Activated CD8-positive, alpha-beta T cell treated with anti-CD3 and anti-CD28 coated beads, Interleukin-2, amount 10 ng/mL, durations not matched to agents 7 days and 5 days (primary cell): ENCODE measurements at places on chromosomes 4 and X.

DNA sequence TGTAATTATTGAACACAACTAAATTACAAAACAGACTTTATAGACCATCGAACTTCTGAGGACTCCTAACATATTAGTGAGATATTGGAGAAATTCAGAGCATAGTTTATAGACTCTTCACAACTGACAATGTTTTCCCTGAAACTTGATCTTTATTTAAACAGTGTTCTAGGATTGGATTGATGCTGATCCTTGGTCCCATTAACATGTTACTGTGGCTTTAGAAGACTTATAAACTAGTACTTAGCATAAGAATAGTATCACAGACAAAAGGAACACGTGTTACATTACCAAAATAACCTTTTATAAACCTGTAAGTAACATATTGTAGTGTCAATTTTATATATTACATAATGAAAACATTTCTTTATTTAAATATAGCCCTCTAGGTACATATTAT lies 689.6 kb downstream of the CCSER1 start:
- DNase-seq, result no peak

GRCh38 chrX:134362560-134363089 lies 97.3 kb upstream of the HPRT1 start:
- no peak for DNase-seq

GRCh38 chr4:3673716-3674478 lies 92.3 kb upstream of the ADRA2C start:
- DNase-seq, result no peak

- peak; percentile 36 for DNase-seq
These were observed 23.5 kb downstream of the NDP start for GRCh38 chrX:43949669-43950068.

GRCh38 chr4:17157304-17157703 lies 258.9 kb upstream of the LDB2 start:
- no peak for DNase-seq

GRCh38 chr4:37762294-37762990 lies 64.0 kb upstream of the PGM2 start:
- peak; percentile 27 for DNase-seq

DNA sequence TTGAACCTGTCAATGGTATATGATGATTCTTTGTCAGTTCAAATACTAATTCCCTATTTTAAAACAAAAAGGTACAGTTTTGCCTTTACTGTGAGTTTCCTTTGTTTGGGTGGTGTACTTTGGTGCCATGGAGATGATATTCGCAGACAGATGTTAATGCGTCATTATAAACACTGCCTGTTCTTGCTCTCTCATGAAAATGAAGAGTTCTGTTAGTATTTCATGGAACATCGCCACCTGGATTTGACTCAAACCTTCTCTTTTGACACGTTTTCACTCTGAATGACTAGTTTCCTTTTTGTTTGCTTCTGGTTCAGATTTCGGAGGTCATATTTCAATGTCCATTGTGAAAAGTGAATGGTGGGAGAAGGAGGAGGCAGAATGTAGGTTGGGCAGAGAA lies 6.9 kb upstream of the CTSO start:
- DNase-seq, result no peak

DNA sequence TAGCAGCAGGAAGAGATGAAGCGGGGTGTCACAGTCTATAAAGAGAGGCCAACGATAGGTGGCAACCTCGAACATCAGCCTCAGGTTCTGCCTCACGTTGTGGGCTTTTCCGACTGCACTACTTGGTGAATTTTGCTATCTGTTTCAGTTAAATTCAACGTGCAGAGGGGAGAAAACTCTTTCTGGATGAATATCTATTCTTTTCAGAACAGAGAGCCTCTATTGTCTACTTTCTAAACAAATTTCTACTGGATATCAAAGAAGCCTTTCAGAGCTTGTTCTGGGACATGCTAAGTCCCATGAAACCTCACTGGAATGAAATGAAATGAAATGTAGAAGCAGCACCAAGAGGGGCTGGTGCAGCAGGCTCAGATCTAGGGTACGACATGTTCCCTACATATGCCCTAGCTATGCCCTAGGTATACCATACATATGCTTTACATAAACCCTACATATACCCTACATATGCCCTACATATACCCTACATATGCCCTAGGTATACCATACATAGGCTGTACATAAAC lies 116.5 kb upstream of the TRIM2 start:
- no peak for DNase-seq

GRCh38 chr4:62293551-62293950 lies 1093.4 kb downstream of the ADGRL3 start:
- DNase-seq, result no peak

- no peak for DNase-seq
These were observed 1263.6 kb downstream of the C4orf33 start for GRCh38 chr4:130359542-130359941.

GRCh38 chrX:28108186-28108945 lies 127.1 kb upstream of the DCAF8L1 start:
- no peak for DNase-seq

DNA sequence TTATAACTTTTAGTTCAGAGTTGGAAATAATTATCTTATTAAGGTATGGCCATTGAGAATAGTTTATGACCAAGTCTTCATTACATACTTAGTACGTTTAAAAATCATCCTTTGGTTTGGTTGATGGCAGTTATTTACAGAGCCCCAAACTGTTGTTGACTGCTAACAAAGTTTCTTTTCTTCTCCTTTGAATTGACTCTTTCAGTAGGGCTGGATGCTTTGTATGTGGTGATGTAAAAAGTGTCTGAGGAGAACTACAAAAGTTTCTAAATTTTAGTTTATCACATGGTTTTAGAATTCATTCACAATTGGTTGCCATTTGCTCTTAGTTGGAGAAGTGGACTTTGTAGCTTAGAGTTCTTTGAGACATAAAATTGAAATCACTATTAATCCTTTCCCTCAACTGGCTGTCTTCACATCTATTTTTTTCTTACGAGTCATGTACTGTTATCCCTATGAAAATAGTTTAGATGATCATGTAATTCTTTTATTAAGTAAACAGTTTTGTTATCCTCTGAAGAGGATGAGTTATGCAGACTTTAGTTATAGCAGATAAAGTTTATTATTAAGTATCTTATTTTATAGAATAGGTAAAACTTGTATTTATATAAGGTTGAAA lies 14.8 kb downstream of the PTPN13 start:
- no peak for DNase-seq

DNA sequence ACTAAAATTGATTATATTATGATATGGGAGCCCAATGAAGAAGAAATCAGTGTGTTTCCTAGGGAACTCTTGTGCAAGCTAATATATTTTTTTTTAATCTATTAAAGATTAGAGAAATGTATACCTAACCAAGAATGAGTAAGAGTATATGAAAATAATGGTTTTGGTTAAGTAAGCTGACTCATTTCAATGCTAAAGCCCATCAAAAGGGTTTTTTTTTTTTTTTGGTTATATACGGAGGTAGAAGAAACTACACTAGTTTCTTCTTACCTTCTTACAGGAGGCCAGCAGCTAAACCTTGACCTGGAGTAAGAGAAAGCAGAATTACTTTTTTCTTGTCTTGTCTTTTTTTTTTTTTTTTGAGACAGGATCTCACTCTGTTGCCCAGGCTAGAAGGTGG lies 27.5 kb downstream of the RUFY3 start:
- no peak for DNase-seq

DNA sequence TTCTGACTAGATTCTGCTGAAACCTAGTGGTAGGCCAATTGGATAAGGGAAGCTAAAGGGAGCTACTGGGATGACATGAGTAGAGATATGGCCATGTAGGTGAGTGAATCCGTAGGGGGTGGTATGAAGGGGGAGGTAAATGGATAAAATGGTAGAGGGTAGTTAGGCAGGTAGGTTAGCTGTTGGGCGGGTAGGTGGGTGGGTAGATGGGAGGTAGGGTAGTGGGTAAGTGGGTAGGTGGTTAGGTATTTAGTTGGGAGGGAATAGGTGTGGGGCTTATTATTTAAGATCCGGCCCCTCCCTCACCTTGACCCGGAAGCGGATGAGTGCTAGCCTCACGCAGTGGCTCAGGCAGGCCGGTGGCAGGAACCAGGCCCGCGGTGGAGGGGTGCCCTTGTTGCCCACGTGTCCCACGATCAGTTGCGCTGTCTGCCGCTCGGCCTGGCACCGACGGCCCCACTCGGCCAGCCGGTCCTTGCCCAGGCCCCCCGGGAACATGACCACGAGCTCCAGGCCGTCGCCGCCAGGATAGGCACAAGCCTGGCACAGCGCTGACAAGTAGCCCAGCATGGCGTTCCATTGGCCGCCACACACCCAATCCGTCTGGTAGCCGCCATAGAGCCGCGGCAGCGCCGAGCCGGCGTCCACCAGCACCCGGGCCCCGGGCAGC lies 725 bp downstream of the FAM120C start:
- DNase-seq, result peak; percentile 78

- no peak for DNase-seq
These were observed 130.9 kb downstream of the TMEM164 start for GRCh38 chrX:110133735-110134370.

GRCh38 chr4:148442832-148443511 lies 758 bp upstream of the NR3C2 start:
- DNase-seq, result no peak

- DNase-seq, result no peak
These were observed 10.9 kb downstream of the ATP1B4 start for GRCh38 chrX:120372667-120373370.

GRCh38 chrX:147498796-147499195 lies 412.9 kb upstream of the FMR1 start:
- DNase-seq, result no peak

GRCh38 chrX:41449131-41449530 lies 2.0 kb downstream of the NYX start:
- DNase-seq, result no peak

- no peak for DNase-seq
These were observed 214.9 kb downstream of the CXXC4 start for GRCh38 chr4:104279744-104280143.

DNA sequence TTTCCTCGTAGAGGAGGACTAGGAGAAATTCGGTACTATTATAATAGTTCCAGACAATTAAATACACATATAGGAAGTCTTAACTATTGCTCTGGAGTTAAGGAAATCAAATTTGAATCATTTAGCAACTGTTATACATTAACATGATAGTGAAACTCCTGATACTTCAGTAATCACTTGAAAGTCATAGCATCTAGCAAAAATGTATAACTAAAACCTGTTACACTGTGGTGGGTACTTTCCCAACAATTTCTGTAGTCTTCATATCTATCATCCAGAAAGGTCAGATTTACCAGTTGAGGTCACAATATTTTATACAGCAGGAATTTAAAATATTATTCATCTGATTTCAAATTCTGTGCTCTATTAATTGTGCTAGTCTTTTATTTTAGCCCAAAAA lies 669.6 kb upstream of the PCDH10 start:
- DNase-seq, result no peak

GRCh38 chrX:16063921-16064320 lies 59.4 kb upstream of the GRPR start:
- DNase-seq, result no peak

GRCh38 chrX:17075004-17075403 lies 128.5 kb downstream of the REPS2 start:
- no peak for DNase-seq

DNA sequence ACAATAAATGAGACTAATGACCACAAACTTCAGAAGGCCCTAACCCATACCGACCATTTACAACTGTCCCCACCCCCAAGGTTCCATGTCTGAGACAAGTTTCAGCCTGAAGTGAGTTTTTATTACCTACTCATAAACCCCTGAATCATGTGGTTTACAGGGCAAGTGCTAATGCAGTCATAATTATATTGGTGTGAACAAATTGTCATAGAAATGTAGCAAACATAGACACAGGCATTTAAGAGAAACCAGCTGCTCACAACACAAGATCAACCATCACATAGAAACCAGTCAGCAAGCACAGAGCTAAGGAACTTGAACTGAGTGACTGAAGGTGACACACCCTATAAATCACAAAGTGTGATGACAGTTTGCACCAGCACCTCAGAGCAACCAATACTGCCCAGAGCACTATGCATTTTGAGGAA lies 173.8 kb upstream of the MID1 start:
- DNase-seq, result no peak

GRCh38 chr4:46999566-46999965 lies 6.2 kb upstream of the GABRA4 start:
- DNase-seq, result no peak

GRCh38 chrX:53088136-53088974 lies 5.6 kb upstream of the KANTR start:
- DNase-seq, result peak; percentile 73

- DNase-seq, result no peak
These were observed 22.4 kb downstream of the TSC22D3 start for GRCh38 chrX:107753187-107753586.

- DNase-seq, result no peak
These were observed 733 bp upstream of the G3BP2 start for GRCh38 chr4:75673959-75674328.

DNA sequence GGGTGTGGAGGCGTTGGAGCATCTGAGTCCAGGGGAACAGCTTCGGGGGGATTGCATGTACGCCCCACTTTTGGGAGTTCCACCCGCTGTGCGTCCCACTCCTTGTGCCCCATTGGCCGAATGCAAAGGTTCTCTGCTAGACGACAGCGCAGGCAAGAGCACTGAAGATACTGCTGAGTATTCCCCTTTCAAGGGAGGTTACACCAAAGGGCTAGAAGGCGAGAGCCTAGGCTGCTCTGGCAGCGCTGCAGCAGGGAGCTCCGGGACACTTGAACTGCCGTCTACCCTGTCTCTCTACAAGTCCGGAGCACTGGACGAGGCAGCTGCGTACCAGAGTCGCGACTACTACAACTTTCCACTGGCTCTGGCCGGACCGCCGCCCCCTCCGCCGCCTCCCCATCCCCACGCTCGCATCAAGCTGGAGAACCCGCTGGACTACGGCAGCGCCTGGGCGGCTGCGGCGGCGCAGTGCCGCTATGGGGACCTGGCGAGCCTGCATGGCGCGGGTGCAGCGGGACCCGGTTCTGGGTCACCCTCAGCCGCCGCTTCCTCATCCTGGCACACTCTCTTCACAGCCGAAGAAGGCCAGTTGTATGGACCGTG lies 2.2 kb downstream of the AR start:
- DNase-seq, result no peak

- DNase-seq, result no peak
These were observed 1497.3 kb downstream of the STIM2 start for GRCh38 chr4:28357990-28358389.

GRCh38 chr4:113675731-113676697 lies 85.5 kb downstream of the CAMK2D start:
- DNase-seq, result no peak

GRCh38 chr4:98363431-98363830 lies 102.2 kb downstream of the RAP1GDS1 start:
- DNase-seq, result no peak

- DNase-seq, result no peak
These were observed 3.1 kb upstream of the MSX1 start for GRCh38 chr4:4856071-4857000.

DNA sequence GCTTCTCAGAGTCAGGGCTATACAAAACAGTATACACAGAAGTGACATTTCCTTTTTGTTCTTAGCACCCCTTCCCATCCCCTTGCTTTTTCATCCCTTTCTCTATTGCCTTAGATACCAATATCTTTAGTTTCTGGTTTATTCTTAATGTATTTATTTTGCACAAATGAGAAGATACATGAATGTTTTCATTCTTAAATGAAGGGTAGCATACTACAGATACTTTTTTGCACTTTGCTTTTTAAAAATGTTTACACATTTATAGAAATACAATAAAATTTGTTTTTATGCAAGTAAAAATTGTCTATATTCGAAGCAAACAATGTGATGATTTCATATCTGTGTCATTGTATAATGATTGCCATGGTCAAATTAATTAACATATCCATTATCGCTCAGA lies 33.1 kb downstream of the TSPAN7 start:
- no peak for DNase-seq

GRCh38 chrX:77415161-77415560 lies 32.0 kb upstream of the FGF16 start:
- DNase-seq, result no peak
